ENCODE measurements at places on chromosomes 13 and 19.

DNA sequence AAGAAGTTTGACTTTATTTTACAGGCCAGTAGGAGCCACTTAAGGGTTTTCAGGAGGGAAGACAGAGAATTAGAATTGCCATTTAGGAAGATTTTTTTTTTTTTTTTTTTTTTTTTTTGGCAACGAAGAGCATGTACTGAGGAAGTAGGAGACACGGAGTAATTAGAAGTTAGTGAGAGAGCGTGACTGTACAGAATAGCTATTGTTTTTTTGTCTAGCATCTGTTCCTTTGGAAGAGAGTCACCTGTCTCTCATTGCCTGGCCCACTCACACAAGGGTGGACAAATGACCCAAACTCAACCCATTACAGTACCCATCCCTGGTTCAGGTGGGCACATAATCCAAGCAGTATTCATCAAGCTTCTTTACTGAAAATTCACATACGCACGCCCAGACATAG is 166.7 kb downstream of the LACC1 start:
- no peak for DNase-seq
- no peaks in the 10 kb centered on the region for H3K36me3 ChIP-seq
- H3K4me3 ChIP-seq: no peak overlapping the region
- H3K27me3 ChIP-seq: peaks cover 23% of the 10 kb centered on the region
- no peak overlapping the region for H3K27ac ChIP-seq
- H3K4me1 ChIP-seq: no peaks in the 10 kb centered on the region

DNA sequence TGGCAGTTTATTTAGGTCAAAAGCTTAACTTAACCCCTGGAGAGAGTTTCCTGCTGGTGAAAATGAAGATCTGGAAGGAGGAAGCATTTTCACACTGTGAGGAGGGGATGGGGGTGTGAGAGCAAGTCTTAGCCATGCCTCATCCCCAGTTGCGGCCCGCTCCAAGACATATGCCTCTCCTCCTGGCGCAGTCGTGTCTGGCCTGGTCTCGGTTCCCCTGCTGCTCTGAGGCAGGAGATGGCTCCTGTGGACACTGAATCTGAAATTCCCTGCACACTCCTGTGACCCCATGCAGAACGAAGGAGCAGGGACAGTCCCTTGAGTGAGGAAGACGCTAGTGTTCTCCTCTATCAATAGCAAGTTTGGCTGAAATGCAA is 360 bp upstream of the ZNF69 start:
- H3K4me1 ChIP-seq: peaks cover 22% of the 10 kb centered on the region
- no peaks in the 10 kb centered on the region for H3K27me3 ChIP-seq
- peak overlapping the region; percentile 88 for H3K4me3 ChIP-seq
- H3K36me3 ChIP-seq: no peaks in the 10 kb centered on the region

- H3K36me3 ChIP-seq: no peaks in the 10 kb centered on the region
- no peak for DNase-seq
- no peak overlapping the region for H3K4me3 ChIP-seq
- no peaks in the 10 kb centered on the region for H3K27me3 ChIP-seq
- H3K27ac ChIP-seq: no peak overlapping the region
These were observed 427.2 kb downstream of the COG6 start for GRCh38 chr13:40082639-40083038.

- no peaks in the 10 kb centered on the region for H3K36me3 ChIP-seq
- peak; percentile 85 for DNase-seq
- no peak overlapping the region for H3K27ac ChIP-seq
- peaks cover 28% of the 10 kb centered on the region for H3K4me1 ChIP-seq
These were observed 12.4 kb downstream of the TMEM272 start for GRCh38 chr13:51832471-51833152.

GRCh38 chr19:35655600-35655999 is 7.5 kb downstream of the COX6B1 start:
- H3K4me3 ChIP-seq: no peak overlapping the region
- peaks cover 7% of the 10 kb centered on the region for H3K4me1 ChIP-seq
- DNase-seq: no peak
- H3K27ac ChIP-seq: no peak overlapping the region
- H3K27me3 ChIP-seq: no peaks in the 10 kb centered on the region

DNA sequence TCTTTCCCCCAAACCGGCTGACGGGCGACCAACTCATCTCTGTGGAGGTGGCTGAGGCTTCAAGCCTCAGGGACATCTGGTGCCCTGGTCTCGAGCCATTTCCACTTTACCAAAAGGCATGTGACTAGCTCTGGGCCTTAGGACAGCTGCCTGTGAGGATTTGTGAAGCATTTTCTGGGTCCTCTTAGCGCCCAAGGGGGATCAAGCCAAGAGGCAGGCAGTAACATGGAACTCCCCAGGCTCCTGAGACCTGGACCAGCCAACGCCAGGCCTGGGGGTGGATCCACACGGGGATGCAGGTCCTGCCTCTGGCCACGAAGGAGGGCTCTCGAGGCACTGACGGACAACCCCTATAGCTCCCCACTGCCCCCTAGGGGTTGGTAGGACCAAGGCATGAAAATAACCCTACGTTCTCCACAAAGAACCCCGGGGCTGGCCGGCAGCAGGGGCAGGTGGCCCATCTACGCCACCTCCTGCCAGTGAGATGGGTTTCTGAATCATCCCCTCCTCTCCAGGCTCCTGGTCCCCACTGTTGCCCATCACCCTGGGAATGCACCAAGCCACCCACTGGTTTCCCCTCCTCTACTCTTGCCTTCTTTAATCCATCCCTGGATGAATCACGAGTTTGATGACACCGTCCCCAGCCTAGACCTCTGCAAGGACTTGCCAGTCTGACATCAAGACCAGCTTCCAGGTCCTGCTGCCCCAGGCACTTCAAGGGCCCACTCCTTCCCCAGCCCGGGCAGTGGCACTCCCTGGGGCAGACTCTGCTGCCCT is 7.0 kb upstream of the MYDGF start:
- H3K27me3 ChIP-seq: no peaks in the 10 kb centered on the region
- no peak overlapping the region for H3K27ac ChIP-seq
- peaks cover 36% of the 10 kb centered on the region for H3K36me3 ChIP-seq
- peak; percentile 10 for DNase-seq
- H3K4me3 ChIP-seq: no peak overlapping the region

DNA sequence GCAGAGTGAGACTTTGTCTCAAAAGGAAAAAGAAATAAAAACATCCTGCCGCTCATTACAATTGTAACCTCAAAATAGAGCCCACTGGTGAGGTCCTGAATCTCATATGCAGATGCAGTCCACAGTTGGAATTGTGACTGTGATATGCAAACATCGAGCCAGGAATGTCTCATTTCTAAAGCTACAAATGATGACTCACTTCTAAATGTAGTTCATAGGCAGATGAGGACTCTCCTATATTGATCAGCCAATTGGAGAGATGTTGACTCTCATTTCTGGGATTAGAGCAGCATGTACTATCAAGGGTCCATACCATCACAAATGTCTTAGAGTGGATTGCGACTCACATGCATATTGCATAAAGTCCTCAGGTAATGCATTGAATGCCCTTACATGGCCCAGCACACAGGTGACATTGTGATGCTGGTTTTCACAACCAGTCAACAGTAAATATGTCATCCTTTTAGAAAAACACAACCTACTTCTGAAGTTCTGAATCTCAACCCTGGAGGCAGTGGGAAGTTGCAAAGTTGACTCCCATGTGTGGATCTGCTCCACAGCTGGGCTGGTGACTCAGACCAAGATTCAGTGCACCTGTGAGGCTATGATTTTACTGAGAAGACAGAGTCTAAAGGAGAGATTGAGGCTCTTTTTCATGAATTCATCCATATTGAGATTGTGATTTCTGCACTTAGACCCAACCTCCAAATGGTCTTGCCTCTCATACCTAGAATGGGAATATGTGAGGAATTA is 16.9 kb upstream of the ZNF254 start:
- DNase-seq: no peak
- H3K36me3 ChIP-seq: peaks cover 46% of the 10 kb centered on the region
- H3K4me1 ChIP-seq: no peaks in the 10 kb centered on the region

DNA sequence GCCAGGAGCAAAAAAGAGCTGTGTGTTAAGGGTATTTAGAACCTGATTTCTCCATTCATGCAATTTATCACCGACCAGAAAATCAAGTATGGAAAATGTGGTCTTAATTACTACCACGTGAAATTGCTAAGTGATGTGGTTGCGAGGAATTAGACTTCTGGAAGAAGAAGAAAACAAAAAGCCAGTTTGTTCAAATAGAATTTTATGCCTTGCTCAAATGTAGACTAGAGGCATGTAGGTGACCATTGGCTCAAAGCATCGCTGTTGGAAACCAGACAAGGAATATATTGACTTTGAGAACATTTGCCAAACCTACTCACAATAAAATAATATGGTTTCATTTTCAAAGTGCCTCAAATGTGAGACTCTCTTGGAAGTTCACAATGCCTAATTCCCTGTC is 57.3 kb upstream of the LRCH1 start:
- H3K27ac ChIP-seq: no peak overlapping the region
- H3K36me3 ChIP-seq: no peaks in the 10 kb centered on the region
- H3K4me3 ChIP-seq: no peak overlapping the region
- peaks cover 3% of the 10 kb centered on the region for H3K27me3 ChIP-seq
- no peak for DNase-seq
- no peaks in the 10 kb centered on the region for H3K4me1 ChIP-seq

DNA sequence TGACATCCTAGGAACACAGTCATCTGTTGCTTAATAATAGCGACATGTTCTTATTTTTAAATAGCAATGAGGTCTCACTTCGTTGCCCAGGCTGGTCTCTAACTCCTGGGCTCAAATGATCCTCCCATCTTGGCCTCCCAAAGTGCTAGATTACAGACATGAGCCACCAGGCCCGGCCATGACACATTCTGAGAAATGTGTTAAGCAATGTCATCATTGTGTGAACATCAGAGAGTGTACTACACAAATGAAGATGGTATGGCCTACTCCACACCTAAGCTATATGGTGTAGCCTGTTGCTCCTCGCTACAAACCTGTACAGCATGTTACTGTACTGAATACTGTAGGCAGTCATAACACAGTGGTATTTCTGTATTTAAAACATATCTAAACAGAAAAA is 24.6 kb upstream of the GARRE1 start:
- peaks cover 57% of the 10 kb centered on the region for H3K36me3 ChIP-seq
- DNase-seq: no peak
- H3K4me3 ChIP-seq: no peak overlapping the region
- no peak overlapping the region for H3K27ac ChIP-seq

GRCh38 chr13:79541426-79542049 is 60.6 kb downstream of the NDFIP2 start:
- no peaks in the 10 kb centered on the region for H3K36me3 ChIP-seq
- no peak for DNase-seq
- H3K4me3 ChIP-seq: no peak overlapping the region

DNA sequence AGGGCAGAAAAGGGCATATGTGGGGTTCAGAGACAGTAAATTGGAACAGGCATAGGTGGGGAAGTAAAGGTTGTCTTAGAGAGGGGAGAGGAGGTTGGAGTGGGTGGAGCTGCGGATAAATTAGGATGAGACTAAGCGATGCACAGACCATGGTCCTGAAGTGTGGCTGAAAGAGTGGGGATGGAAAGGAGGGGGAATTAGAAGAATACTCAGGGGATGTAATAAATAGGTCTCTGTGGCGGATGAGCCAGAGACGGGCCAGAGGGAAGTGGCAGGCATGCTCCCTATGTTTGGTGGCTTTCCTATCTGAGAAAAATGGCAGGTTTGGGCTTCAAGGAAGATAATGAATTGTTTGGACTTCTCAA is 123.4 kb downstream of the OLFM4 start:
- no peak overlapping the region for H3K27ac ChIP-seq
- H3K27me3 ChIP-seq: no peaks in the 10 kb centered on the region
- no peak for DNase-seq
- no peak overlapping the region for H3K4me3 ChIP-seq

Data from CD4-positive, alpha-beta T cell (primary cell).